ENCODE measurements at places on chromosomes 2 and 18. TPM values are rescaled to one million over a fixed set of nuclear protein-coding genes. Genes with fewer than 3 reads are reported as not detected.

DNA sequence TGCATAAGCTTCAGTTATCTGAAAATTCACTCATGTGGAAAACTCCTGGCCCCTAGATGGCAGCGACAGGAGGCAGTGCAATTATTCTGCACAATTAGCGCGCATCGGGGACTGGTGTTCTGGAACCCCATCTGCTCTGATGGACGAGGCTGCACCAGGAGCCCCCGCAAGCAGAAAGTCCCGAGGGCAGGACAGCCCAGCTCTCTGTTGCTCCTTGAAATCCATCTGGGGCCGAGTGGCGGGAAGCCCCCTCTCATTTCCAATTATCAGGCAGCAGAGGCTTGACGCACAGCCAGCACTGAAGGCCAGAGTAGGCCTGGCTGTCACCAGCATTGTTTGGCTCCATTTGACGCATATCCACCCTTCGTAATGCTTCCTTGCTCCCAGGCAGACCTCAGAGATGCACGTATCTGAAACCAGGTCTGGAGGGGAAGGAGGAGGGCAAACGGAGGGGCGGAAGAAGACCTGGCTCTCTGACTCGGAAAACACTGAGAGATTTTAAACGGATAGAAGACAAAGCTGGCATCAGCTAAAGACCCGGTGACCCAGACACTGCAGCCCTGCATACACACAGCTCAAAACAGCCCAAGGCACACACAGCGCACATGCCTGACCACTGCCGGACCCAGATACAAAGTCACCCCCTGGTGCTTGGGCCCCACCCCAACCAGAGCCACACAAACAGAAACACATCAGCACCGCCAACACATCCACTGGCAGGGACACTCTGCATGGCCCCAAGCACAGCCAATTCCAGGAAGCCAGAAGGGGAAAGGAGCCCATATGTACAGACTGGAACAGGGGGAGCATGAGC lies 69.8 kb downstream of the TNS1 start:
- H3K27me3 ChIP-seq = no peaks in the 10 kb centered on the region
- no peaks in the 10 kb centered on the region for H3K4me1 ChIP-seq
- H3K36me3 ChIP-seq = no peaks in the 10 kb centered on the region
- no peak overlapping the region for H3K4me3 ChIP-seq
- no peak for DNase-seq
- H3K27ac ChIP-seq = peak overlapping the region; percentile 82

DNA sequence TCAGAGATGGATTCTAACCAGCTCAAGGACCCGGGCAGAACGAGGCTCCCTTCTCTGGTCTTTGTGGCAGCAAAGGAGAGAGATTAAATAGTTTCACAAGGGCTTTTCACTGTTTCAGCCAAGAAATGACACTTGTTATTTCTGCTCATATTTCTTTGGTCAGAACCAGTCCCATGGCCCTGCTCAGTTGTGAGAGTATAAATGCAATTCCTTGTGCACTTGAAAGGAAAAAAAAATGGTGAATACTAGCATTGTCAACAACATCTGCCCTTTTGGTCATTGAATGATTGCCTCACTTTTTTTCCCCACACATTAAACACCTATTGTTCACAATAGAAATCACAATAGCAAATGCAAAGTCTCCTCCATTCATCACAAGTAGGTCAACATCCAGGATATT lies 104.4 kb downstream of the RDH14 start:
- no peaks in the 10 kb centered on the region for H3K27me3 ChIP-seq
- no peaks in the 10 kb centered on the region for H3K4me1 ChIP-seq
- H3K4me3 ChIP-seq = no peak overlapping the region
- no peak for DNase-seq
- H3K36me3 ChIP-seq = no peaks in the 10 kb centered on the region

DNA sequence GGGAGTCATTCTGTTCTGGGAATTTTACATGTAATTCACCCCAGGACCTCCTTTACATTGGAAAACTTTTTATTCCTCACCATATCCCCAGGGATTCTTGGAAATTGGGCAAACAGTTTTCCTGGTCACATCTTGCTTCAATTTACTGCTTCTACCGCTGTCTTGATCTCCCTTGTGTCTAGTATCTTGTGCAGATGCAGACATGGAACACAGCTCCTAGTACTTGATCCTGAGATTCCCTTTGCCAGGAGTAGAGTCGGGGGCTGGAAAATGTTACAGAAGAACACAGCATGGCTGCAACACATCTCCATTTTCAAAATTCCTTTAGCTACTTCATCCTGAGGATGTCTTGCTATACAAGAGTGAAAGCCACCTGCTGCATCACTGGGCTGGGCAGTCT lies 472.8 kb downstream of the PLCL1 start:
- no peaks in the 10 kb centered on the region for H3K4me1 ChIP-seq
- DNase-seq = no peak
- no peaks in the 10 kb centered on the region for H3K36me3 ChIP-seq
- H3K27me3 ChIP-seq = peaks cover 4% of the 10 kb centered on the region

RAPGEF4 gene
- 6.3 TPM for polyA plus RNA-seq

KCNG3 gene
- 0.03 TPM for polyA plus RNA-seq

- no peak for DNase-seq
- no peaks in the 10 kb centered on the region for H3K27me3 ChIP-seq
- H3K36me3 ChIP-seq = peaks cover 11% of the 10 kb centered on the region
- H3K27ac ChIP-seq = no peak overlapping the region
- no peak overlapping the region for H3K4me3 ChIP-seq
Observed at GRCh38 chr2:229860334-229860733, 61.5 kb downstream of the TRIP12 start.

MYOM1 gene
- polyA plus RNA-seq = 2.7 TPM

DNA sequence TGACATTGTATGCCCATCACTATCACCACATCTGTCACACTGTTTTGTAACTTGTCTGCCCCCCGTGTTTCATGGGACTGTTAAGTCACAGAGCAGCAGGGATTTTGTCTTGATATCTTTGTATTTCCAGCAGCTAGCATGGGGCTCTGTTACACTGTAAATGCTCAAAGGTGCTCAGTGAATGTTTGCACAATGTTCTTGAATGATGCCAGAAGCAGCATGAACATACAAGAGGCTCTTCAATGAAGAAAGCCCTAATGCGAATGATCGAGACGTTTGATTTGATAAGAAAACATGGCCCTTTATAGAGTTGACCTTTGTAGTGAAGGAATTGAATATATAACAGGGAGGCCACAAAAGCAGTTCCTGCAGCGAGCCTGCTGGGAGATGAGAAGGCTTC lies 120.9 kb upstream of the TTC39C start:
- peaks cover 15% of the 10 kb centered on the region for H3K36me3 ChIP-seq
- peak; percentile 11 for DNase-seq
- H3K27ac ChIP-seq = no peak overlapping the region
- no peaks in the 10 kb centered on the region for H3K4me1 ChIP-seq

DNA sequence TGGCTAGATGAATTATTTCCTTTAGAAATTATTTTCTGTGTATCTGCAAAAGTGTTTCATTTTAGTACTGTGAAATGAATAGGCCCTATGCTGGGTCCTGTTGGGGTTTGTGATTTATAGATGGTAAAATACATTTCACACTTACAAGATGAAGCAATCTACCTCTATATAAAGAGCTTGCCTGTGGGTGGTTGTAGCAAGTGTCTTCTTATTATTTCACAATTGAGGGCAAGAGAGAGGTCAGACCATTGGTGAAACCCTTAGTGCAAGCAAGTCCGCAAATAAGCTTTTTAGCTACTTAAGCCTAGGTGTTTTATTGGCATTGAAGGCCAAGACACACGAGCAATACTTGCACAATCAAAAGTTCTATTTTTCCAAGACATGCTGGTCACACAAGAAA lies 153.1 kb downstream of the FMNL2 start:
- H3K27me3 ChIP-seq = no peaks in the 10 kb centered on the region
- no peaks in the 10 kb centered on the region for H3K36me3 ChIP-seq
- H3K27ac ChIP-seq = no peak overlapping the region
- no peak for DNase-seq
- no peak overlapping the region for H3K4me3 ChIP-seq
- H3K4me1 ChIP-seq = peaks cover 33% of the 10 kb centered on the region

HDAC4 gene
- polyA plus RNA-seq = 4.6 TPM

GRCh38 chr2:1516798-1517060 lies 103.5 kb downstream of the TPO start:
- peaks cover 4% of the 10 kb centered on the region for H3K4me1 ChIP-seq
- no peaks in the 10 kb centered on the region for H3K36me3 ChIP-seq
- peaks cover 3% of the 10 kb centered on the region for H3K27me3 ChIP-seq
- no peak overlapping the region for H3K4me3 ChIP-seq

DNA sequence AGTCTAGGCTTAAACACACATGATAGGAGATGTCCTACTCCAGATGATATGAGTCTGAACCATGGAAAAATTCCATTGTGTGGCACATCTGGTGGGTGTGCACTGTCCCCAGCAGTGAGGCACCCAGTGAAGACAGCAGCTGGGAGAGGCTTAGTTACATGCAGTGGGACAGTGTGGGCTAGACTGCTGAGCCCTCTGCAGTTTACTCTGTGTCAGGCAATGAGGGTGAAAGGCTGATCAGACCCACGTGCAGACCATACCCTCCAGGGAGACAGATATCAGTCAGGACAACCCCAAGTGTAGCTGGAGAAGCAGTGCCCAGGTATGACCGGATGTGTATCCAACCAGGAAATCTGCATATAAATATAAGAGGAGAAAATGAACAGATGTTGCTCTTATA lies 13.4 kb downstream of the IL37 start:
- peak; percentile 55 for DNase-seq
- no peaks in the 10 kb centered on the region for H3K36me3 ChIP-seq
- no peak overlapping the region for H3K4me3 ChIP-seq
- H3K27ac ChIP-seq = no peak overlapping the region
- H3K4me1 ChIP-seq = no peaks in the 10 kb centered on the region

DNA sequence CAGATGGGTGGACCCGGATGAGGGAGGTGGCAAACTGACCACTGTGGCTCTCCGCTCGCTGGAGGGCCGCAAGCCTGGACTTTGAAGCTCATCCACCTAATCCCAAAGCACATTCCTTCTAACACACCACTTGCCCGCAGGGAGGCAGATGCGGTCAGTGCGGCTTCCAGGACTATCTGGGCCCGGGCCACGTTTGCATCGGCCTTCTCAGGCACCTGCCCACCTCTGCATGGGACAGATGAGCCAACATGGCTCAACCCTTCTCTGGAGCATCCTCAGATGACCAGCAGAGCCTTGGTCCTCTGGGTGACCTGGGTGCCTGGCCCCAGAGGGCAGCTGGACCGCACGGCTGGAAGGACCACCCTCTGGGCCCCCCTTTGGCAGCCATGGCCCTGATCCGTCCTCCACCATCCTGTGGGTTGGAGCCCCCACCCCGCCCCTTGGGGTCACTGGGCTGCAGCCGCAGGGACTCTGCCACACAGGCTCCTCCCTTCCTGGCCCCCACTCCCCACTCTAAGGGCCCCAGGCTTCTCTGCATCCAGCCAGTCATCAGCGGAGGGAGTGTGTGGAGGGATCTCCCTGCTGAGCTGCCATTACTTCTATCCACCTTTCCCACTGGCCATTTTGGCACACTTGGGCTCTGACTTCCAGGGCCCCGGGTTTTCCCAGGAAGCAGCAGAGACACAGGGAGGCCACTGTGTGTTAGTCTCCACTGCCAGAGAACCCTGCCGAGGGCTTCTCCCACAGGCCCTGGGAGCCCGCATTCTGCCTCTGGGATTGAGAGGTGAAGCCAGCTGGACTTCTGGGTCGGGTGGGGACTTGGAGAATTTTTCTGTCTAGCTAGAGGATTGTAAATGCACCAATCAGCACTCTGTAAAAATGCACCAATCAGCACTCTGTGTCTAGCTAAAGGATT lies 12.3 kb downstream of the HDAC4 start:
- no peaks in the 10 kb centered on the region for H3K36me3 ChIP-seq
- no peak for DNase-seq
- no peak overlapping the region for H3K27ac ChIP-seq
- H3K27me3 ChIP-seq = no peaks in the 10 kb centered on the region
- no peak overlapping the region for H3K4me3 ChIP-seq

DNA sequence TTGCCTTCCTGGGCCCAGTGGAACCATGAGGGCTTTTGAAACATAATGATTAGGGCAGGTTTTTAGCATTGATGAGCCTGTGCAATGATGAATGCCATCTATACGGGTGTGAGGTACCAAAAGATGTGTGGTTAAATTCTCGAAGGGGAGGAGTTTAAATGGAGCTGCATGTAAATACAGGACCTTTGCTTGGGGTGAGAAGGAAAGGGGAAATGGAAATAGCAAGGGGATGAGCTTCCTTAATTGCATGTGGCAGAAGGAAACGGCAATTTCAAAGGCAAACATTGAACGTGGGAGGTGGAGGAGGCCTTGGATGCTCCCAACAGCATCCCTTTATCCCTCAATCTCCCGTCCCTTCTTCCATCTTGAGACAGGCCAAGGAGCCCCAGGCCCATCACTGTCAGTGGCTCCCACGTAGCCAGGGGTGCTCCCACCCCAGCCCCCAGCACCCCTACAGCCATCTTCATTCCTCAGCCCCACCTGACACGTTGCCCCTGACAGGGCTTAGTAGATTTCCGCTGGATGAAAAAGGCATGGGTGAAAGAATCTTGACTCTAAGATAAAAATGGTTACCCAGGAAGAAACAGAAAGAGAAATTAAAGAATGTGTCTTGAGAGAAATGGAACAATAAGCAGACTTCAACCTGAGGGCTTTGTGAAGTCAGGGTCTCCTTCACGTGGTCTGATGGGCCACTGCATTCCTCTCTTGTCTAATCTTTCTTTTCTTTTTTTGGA lies 32.5 kb downstream of the INPP5D start:
- H3K4me3 ChIP-seq = no peak overlapping the region
- no peaks in the 10 kb centered on the region for H3K27me3 ChIP-seq
- no peaks in the 10 kb centered on the region for H3K36me3 ChIP-seq
- no peaks in the 10 kb centered on the region for H3K4me1 ChIP-seq
- H3K27ac ChIP-seq = peak overlapping the region; percentile 40
- DNase-seq = no peak

- H3K4me1 ChIP-seq = no peaks in the 10 kb centered on the region
- H3K27me3 ChIP-seq = no peaks in the 10 kb centered on the region
- H3K27ac ChIP-seq = no peak overlapping the region
- H3K4me3 ChIP-seq = no peak overlapping the region
Observed at GRCh38 chr2:47896450-47896968, 9.8 kb downstream of the FBXO11 start.

All from small intestine (tissue), 16 donors.